ENCODE measurements at places on chromosomes 5 and 9.

GRCh38 chr5:148972974-148973374 lies 89.9 kb downstream of the SH3TC2 start:
- DNase-seq, result no peak

GRCh38 chr9:85228111-85228855 lies 513.5 kb downstream of the AGTPBP1 start:
- DNase-seq, result no peak

DNA sequence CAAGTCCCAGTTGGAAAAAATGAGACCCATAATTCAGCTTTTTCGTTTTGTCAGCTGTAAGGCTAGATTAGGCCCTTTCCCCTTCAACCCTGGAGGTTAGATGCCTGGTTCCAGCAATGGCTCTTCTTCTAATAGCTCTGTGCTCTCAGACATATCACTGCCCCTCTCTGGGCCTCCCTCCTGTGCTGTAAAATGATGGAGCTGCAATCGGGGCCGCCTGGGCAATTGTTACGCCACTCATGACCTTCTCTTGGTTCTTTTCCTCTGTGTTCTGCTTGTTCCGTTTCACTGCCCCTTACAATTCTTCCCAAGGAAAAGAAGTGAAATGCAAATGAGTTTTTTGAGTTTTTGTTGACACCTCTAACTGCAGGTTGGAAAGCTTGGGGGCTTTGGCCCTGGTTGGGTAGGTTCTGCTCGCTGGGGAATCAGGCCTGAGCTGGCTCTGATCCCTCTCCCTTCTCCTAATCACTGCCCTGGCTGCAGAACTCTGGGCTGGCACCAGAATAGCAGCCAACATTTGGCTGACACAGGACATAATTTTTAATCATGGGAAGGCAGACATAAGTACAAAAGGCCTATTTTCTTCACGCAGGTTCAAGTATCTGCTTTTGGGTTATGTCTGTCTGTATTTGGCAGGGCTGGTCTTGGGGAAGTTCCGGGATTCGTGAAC lies 110.9 kb downstream of the FOXD1 start:
- no peak for DNase-seq

GRCh38 chr5:173573126-173573960 lies 43.1 kb downstream of the BOD1 start:
- DNase-seq, result peak; percentile 87

DNA sequence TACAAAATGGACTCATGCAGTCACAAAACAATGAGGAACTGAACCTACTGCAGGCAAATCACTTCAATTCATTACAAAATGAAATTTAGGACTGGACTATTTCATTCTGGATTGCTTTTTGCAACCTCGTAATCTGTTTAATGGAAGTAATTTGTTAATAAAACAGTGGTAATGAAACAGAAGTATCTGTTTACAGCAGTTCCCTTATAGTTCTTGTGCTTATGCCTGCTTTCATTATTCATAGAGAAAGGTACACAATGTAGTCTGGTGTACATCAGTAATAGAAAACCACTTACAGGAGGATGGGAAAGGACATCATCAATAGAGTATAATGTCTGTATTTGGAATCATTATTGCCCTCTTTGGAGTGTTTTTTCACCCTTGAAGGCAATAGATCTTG lies 389.2 kb upstream of the NUDT12 start:
- no peak for DNase-seq

GRCh38 chr9:98241357-98242300 lies 13.8 kb downstream of the TBC1D2 start:
- DNase-seq, result no peak

DNA sequence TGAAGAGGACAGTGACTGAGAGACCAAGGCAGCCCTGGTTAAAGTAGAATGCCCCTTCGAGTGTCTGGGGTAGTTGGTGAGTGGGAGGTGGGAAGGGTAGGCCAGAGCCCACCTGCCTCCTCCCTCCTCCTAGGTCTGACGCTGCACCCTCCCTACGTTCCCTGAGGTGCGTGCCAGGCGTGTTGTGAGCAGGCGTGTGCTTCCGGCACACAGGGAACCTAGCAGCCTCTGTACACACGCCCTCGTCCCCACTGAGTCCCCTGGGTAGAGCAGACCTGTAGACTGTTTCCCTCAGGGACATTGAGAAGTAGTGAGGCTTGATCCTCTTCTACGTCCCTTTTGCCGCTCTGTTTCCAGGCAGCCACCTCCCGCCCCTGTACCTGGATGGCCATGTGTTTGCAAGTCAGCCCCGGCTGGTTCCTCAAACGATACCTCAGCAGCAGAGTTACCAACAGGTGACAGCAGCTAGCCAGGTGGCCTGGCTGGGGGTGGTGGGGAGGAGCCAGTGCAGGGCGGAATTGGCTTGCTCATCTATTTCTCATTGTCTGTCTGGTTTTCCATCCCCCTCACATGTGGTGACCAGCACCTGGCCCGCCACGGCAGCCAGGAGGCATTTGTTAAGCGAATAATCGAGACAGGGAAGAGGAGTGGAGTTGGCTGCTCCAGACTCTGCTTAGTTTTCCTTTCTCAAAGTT lies 16.8 kb upstream of the POMT1 start:
- no peak for DNase-seq

DNA sequence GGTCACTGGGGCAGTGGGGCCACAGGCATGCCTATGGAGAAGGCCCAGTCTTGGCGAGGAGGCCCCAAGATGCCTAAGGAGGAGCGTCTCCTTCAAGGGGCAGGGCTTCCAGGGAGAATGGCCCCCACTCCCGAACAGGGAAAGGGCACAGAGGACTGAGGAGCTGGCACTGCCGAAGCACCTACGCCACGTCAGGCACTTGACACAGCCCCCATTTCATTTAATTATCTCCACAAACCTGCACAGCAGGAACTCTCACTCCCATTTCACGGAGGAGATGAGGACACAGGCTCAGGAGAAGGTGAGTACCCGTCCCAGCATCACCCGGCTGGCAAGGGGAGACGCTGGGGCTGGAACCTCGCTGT lies 26.0 kb downstream of the EGR1 start:
- no peak for DNase-seq

DNA sequence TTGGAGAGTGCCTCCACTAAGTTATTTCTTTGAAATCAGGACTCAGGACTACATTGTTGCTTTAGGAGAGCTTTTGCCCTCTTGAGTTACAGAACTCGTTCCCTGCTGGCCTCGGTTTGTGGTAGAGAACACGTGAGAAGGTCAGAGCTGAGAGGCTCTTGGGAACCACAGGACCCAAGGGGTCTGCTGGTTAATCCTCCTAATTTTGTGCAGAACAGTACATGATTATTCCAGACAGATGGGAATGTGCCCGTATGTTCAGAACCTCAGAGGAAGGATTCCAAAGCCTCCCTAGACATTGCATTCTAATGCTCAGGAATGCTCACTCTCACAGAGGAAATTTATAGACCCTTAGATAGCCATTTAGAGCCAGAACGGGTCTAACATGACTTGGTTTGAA lies 25.2 kb upstream of the BASP1 start:
- no peak for DNase-seq

- no peak for DNase-seq
These were observed 45.3 kb downstream of the MAP1B start for GRCh38 chr5:72152545-72152944.

- no peak for DNase-seq
These were observed 206.0 kb downstream of the FBXO4 start for GRCh38 chr5:42131081-42131480.

GRCh38 chr5:106877881-106878280 lies 792.9 kb downstream of the EFNA5 start:
- no peak for DNase-seq

DNA sequence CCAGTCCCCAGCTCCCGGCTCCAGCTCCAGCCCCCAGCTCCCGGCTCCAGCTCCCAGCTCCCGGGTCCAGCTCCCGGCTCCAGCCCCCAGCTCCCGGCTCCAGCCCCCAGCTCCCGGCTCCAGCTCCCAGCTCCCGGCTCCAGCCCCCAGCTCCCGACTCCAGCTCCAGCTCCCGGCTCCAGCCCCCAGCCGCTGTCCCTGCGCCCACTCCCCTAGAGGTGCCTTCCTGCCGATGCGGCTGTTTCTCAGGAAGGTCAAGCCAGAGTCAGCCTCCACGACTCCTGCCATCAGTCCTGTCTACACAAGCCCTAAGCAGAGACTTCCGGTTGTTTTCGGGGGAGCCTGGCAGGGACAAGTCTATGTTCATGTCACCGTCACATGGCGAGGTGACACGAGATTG lies 74.8 kb downstream of the ZNF354C start:
- DNase-seq, result no peak

- DNase-seq, result no peak
These were observed 187.6 kb downstream of the CETN3 start for GRCh38 chr5:90221951-90222350.

DNA sequence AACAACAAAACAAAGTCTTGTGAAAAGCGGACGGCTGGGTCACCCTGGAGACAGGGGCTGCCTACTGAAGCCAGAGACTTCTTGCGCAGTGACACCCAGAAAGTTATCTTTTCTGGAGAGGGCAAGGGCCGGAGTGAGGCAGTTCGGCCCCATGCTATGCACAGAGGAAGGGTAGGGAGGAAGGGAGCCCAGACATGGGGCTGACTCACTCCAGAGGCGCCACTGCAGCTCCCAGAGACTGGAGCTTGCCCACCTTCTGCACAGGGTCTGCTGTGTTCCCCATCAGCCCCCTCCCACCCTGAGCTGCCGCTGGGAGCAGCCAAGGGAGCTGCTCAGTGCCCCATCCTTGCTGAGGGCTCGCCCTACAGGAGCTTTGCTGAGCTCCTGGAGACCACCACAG lies 13.3 kb downstream of the SLC6A3 start:
- DNase-seq, result peak; percentile 57

Measured in posterior cingulate gyrus (tissue), 11 donors.